Progenitor cell of endocrine pancreas (in vitro differentiated cells): ENCODE measurements at places on chromosomes 3 and 15. TPM values are rescaled to one million over a fixed set of nuclear protein-coding genes. Genes with fewer than 3 reads are reported as not detected.

Gene CILP
- 0.22 and 0.29 TPM in 2 replicates for total RNA-seq

Gene RTP3
- not detected in 2 replicates for total RNA-seq

Gene MUC4
- total RNA-seq = 0.44 and 0.60 TPM in 2 replicates

Gene EXD1
- total RNA-seq = not detected in 2 replicates

DNA sequence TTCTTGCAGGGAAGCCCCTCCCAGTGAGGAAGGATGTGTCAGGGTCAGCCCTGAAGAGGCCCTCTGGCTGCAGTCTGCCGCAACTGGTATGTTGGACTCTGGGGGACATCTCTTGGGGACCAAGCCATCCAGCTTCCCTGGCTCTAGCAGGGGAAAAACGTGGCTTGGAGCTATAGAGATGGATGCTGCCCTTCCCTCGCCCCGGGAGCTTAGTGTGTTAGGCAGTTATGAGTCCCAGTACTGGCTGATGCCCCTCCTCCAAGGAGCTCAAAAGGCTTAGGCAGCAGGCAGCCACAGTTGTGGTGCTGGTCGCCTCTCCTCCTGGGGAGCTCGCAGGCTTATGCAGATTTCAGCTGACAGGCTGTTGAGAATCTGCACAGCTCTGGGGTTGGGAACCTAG is 353.1 kb upstream of the GBE1 start:
- no peak for DNase-seq

- DNase-seq = no peak
Measured at GRCh38 chr15:22851513-22851912, 13.0 kb downstream of the NIPA2 start.

- DNase-seq = no peak
Measured at GRCh38 chr15:73495181-73495580, 52.2 kb downstream of the REC114 start.

GRCh38 chr3:159346271-159346903 is 544.5 kb downstream of the MFSD1 start:
- DNase-seq = no peak

- no peak for DNase-seq
Measured at GRCh38 chr15:80289528-80290495, 37.8 kb upstream of the CTXND1 start.
